Skeletal muscle cell (primary cell): ENCODE measurements at places on chromosomes 7 and 10.

- no peak for DNase-seq
Observed at GRCh38 chr10:61623161-61623560, 39.6 kb upstream of the CABCOCO1 start.

DNA sequence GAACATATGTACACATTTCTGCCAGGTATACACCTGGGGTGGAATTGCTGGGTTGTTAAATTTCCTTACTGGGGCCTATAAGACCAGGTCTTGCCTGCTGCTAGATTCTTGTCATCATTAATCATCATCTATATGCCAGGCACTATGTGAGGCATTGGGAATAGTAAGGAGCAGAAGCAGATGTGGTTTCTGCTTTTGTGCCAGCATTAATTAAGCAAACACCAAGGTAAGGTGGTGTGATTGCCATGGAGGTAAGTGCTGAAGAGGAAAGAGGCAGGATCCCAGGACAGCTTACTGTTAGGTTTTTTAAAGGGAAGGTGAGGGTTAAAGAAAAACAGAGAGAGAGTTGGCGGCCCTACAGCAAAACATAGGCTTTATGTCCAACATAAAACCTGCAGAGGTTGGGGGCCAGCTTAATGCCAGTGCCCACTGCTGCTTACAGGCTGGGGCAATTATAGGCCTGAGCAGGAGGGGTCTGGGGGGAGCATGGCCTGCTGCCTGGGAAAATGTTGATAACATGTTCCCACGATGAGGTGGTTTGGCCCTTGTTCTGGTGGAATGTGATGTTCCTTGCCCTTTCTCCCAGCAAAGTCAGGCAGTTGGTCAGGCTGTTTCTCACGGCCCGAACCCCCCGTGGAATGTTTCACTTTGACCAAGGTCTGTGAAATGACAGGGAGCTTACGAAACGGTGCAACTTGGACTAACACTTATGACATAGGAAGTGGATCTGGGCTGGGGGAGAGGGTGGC is 93.9 kb downstream of the RBM20 start:
- no peak for DNase-seq

DNA sequence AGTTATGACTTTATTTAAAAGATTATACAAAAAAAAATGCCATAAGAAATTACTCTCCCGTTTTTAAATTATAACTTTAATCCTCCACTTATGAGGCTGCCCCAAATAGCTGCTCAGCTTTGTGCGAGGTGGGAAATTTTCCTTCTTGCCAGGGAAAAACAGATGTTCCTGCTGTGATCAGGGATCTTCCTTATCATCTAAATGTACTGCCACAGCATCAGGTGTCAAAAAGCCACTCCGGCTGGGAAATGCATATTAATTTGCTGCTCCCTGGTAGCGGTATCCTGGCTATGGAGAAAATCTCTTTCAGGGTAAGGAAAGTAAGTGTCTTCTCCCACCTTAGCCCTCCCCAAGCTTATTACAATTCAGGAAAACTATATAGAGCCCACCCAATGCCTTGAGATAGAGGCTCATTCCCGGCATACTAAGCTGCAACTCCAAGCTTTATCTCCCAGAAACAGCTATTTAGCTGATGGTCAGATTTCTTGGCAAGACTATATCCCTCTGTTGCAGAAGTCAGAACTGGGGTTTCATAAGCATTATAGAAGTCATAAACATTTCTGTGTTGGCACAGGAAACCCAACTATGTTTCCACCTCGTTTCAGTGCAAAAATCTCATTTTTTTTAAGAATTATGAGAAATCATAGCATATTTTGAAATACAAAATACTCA is 360.4 kb downstream of the PARD3 start:
- no peak for DNase-seq

- DNase-seq, result no peak
Observed at GRCh38 chr7:78226059-78226719, 427.6 kb downstream of the PHTF2 start.

DNA sequence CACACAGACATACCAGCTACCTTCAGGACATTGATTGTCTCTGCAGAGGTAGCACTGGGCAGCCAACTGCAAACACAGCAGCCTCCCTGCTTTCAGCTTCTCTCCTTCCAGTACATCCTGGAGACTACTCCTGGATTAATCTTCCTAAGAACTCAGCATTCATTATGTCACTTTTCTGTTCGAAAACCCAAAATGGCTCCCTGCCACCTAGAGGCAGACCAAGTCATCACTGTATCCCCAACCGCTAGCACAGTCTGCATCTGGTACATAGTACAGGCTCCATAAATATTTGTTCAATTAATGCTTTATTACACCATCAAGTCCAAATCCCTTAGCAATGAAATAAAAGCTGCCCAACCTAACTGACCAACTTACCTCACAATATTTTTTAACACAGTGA is 5.0 kb upstream of the SEC31B start:
- no peak for DNase-seq

DNA sequence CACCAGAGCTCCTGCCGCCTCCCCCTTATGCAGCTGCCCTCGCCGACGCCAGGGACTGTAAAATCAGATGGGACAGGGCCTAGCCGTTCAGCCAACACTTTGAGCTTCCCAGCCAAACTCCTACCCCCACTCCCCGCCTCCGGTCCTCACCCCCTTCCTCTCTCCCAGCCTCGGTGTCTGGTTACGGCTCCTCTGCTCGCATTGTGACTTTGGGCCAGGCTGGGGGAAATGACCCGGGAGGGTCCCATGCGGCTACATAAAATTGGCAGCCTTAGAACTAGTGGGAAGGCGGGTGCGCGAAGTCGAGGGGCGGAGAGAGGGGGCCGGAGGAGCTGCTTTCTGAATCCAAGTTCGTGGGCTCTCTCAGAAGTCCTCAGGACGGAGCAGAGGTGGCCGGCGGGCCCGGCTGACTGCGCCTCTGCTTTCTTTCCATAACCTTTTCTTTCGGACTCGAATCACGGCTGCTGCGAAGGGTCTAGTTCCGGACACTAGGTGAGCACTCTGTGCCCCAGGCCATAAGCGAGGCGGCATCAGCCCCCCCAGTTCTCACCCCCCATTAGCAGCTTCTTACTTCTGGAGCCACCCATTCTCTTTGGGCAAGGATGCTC is at the start of gene KAZALD1:
TSS of gene KAZALD1 (plus strand) at position 366 of the 608 bp plus-strand sequence. CDS start 604 bp downstream, outside the sequence.
- DNase-seq, result peak; percentile 43

GRCh38 chr10:101783736-101784118 is 481 bp upstream of the NPM3 start:
- no peak for DNase-seq

- DNase-seq, result no peak
Observed at GRCh38 chr7:107206706-107207105, 37.9 kb downstream of the HBP1 start.

GRCh38 chr10:101814466-101815071 is 3.7 kb downstream of the OGA start:
- no peak for DNase-seq

DNA sequence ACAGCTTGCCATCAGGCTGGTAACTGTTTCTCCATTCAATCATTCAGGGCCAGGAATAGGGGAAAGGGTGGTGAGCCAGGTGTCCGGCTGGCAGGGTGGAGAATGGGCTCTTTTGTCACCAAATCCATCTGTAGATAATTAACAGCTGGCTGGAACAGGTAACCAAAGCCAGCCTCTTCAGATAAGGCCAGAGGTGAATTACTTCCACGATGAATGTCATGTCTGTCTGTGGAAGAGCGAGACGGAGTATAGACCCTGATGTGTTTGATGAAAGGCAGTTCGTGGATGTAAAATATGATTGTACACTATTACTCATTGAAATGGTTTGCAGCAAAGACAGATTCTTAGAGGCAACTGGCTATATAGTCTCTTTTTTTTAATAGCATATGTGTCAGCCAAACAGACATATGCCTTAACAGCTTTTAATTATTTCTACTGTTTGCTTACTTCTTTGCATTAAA is 149.8 kb downstream of the KLF6 start:
- no peak for DNase-seq
